NCI-H1092 (cell line): ENCODE measurements at places on chromosomes 7 and 10.

GRCh38 chr7:158017111-158018097, 570.2 kb downstream of the PTPRN2 start:
- DNase-seq, result peak; percentile 46

DNA sequence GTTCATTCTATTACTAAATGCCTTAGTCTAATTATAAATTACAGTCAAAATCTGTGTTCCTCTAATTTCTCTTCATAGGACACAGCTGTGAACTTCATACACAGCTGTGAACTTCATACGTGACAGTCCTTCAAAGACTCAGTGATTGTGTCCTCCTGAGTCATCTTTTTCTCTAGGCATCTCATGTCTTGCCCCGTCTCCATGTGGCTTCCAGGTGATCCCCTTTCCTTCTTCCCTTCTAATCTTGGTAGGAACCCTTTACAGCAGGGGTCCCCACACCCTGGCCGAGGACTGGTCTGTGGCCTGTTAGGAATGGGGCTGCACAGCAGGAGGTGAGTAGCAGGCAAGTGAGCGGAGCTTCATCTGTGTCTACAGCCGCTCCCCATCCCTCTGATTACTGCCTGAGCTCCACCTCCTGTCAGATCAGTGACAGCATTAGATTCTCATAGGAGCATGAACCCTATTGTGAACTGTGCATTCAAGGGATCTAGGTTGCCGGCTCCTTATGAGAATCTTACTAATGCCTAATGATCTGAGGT, 14.0 kb upstream of the EIF5AL1 start:
- DNase-seq, result no peak

DNA sequence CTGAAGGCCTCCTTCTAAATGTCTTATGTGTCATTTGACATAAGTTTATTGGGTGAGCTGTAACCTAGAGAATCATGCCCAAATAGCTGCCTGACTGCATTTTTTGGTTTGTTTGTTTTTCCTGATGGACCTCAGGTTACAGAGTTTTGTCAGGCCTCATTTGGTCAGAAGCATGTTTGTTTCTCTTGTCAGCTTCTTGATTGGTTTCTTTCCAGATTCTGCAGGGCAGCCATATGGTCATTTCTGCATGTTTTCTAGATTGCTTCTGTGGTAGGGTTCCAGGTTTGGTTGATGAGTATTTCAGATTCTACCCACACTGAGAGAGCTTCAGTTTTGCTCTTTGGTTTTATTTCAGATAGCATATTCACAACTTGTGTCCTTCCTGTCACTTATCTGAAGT, 28.0 kb downstream of the GLCCI1 start:
- DNase-seq, result no peak

DNA sequence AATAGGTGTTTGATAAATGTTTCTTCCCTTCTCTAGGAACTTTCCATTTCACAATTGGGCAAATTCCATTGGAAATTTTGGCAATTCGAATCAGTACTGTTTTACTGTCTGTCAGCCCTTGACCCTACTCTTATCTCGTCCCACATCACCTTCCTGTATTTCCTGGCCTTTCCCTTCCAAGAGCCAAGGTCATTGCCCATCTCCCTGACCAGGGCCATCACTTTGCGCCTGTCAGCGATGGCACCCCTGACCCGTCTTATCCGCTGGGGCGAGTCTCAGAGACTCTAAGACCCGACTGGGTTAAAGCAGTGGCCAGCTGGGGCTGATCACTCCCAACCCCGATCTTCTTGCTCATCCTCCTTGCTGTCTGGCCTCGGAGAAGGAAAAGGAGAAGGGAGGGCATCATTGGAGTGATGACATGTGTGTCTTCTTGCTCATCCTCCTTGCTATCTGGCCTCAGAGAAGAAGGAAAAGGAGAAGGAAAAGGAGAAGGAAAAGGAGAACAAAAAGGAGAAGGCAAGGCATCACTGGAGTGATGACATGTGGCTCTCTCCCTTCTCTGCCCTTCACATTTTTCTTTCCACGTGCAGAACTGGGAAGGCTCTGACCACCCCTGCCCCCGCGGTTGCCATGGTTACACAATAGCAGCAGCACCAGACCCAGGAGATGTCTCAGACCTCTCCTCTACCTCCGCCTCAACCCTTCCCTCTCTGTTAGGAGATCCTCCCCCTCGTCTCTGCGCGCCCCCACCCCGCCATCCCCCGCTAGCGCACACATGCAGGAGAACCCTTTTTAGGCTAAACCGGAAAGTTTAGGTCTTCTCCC, 2.0 kb downstream of the SEMA3D start:
- DNase-seq, result no peak

GRCh38 chr10:128022261-128023196, 103.7 kb downstream of the MKI67 start:
- no peak for DNase-seq

- no peak for DNase-seq
Measured at GRCh38 chr7:11951909-11952308, 119.9 kb upstream of the THSD7A start.

DNA sequence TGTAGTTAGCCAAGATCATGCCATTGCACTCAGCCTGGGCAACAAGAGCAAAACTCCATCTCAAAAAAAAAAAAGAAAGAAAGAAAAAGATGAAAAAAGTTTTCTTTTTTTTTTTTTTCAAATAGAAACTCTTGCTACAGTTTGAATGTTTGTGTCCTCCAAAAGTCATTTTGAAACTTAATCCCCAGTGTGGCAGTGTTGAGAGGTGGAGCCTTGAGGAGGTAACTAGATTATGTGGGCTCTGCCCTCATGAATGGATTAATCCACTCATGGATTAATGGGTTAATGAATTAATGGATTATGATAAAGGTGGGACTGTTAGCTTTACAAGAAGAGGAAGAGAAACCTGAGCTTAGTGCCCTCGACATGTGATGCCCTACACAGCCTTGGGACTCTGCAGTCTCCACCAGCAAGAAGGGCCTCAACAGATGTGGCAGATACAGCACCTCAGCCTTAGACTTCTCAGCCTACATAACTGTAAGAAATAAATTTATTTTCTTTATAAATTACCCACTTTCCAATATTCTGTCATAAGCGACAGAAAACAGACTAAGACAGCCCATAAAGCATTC, 25.1 kb downstream of the CPEB3 start:
- no peak for DNase-seq

GRCh38 chr7:95875519-95875918, 103.2 kb downstream of the DYNC1I1 start:
- no peak for DNase-seq

GRCh38 chr10:132926777-132927650, 15.4 kb downstream of the CFAP46 start:
- DNase-seq, result no peak

- DNase-seq, result no peak
Measured at GRCh38 chr10:97812696-97813095, 36.9 kb upstream of the GOLGA7B start.

DNA sequence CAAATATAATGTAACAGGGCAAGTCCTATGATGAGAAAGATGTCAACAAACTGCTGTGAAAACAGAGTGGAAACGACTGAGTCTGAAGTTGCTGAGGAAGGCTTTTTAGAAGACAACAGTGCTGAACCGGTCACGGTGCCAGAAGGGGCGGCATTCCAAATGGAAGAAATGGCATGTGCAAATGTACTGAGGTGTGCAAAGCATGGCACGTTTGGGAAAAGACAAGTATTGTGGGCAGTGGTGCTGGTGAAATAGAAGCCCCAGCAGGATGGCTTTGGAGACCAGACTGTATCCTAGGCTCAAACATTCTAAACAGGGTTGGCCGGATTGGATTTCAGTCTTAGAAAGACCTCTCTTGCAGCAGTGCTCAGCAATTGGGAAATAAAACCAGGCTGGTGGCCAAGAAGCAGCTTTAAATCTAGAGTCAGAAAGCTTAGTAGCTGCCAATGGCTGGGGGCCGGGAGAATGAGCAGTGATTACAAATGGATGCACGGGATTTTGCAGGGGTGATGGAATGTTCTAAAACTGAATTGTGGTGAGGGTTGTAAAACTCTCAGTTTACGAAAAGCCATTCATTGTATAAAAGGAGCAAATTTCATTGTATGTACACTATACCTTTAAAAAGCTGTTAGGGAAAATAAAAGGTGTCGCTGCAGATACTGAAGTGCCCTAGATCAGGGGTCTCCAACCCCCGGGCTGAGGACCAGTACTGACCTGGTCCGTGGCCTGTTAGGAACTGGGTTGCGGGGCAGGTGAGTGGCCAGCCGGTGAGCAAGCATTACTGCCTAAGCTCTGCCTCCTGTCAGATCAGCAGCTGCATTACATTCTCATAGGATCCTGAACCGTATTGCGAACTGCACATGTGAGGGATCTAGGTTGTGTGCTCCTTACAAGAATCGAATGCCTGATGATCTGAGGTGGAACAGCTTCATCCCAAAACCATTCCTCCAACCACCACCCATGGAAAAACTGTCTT, 141.6 kb downstream of the HIBADH start:
- DNase-seq, result no peak

- no peak for DNase-seq
Measured at GRCh38 chr10:71314694-71315225, 4.3 kb upstream of the SLC29A3 start.

- no peak for DNase-seq
Measured at GRCh38 chr10:101139421-101139911, 8.4 kb downstream of the TLX1 start.

DNA sequence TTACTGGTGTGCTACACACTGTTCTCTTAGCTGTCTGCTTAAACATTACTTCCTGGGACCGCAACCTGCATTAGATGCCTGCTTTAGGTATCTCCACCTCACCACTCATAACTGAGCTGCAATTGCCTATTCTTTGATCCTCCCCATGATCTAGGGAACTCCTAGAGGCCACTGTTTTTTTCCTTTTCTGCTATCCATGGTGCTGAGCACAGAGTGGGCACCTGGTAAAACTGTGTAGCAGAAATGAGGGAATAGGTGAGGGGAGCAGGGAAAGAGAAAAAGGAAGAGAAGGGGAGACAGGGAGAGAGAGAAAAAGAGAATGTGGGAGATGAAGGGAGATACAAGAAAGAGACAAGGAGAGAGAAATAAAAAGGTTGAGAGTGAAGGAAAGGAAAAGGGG, 434.9 kb downstream of the ADRA2A start:
- no peak for DNase-seq

DNA sequence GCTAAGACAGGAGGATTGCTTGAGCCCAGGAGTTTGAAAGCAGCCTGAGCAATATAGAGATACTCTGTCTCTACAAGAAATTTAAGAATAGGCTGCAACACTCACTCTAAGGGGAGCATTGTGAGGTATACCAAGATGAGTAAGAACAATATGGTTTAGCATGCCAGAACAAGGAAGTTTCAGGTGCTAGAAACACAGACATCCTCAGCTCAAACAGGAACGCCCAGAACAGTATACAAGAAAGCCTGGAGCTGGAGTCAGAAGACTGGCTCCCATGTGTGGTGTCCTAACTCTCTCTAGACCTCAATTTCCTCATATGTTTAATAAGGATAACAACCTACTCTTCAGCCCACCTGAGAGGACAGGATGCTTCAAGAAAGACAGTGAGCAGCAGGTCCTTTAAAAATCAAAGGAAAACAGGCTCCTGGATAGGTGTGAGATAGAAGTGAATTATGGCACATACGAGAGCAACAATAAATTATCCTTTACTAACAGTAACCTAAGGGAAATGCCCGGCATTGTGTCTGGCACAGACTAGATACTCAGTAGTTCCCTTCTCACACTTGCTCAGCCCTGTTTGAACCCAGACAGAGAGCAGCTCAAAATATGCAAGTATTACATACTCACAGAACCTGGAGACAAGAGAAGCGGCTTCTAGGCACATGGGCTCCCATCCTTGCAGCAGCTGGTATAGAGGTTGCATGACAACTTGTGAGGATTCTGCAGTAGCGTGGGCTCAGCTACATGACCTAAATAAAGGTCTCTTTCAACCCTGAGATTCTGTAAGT, 45.4 kb downstream of the KAT6B start:
- no peak for DNase-seq

- DNase-seq, result no peak
Measured at GRCh38 chr7:39187130-39187529, 209.4 kb downstream of the POU6F2 start.

DNA sequence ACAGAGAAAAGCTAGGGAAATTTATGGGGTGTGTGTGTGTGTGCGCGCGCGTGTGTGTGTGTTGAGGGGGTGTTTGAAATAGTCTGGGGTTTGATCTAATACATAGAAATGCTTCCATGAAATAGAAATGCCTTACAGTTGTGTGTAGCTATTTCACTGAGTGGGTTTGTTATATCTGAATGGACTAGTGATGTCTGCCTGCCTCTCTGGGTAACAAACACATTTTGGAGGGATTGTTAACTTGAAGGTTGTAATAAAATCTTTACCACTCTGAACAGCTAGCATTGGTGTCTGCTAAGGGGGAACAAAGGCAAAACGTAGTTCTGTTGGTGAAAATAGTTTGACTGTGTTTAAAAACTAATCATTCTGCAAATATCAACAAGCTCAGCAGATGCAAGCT, 509.3 kb downstream of the LRMDA start:
- DNase-seq, result no peak

GRCh38 chr7:111558991-111559390, 3.3 kb downstream of the IMMP2L start:
- no peak for DNase-seq

DNA sequence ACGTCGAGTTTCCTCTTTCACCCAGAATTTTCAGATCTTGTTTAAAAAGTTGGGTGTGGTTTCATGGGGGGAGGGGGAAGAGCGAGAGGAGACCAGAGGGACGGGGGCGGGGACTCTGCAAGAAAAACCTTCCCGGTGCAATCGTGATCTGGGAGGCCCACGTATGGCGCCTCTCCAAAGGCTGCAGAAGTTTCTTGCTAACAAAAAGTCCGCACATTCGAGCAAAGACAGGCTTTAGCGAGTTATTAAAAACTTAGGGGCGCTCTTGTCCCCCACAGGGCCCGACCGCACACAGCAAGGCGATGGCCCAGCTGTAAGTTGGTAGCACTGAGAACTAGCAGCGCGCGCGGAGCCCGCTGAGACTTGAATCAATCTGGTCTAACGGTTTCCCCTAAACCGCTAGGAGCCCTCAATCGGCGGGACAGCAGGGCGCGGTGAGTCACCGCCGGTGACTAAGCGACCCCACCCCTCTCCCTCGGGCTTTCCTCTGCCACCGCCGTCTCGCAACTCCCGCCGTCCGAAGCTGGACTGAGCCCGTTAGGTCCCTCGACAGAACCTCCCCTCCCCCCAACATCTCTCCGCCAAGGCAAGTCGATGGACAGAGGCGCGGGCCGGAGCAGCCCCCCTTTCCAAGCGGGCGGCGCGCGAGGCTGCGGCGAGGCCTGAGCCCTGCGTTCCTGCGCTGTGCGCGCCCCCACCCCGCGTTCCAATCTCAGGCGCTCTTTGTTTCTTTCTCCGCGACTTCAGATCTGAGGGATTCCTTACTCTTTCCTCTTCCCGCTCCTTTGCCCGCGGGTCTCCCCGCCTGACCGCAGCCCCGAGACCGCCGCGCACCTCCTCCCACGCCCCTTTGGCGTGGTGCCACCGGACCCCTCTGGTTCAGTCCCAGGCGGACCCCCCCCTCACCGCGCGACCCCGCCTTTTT, at the start of gene VIM:
VIM (plus strand) TSS at position 151 of the 925 bp plus-strand sequence. CDS start 1,182 bp downstream, outside the sequence.
- DNase-seq, result no peak

GRCh38 chr10:122273966-122274545, 3.0 kb downstream of the BTBD16 start:
- DNase-seq, result no peak

GRCh38 chr10:93143281-93143680, 69.6 kb downstream of the CYP26A1 start:
- DNase-seq, result no peak

- peak; percentile 42 for DNase-seq
Measured at GRCh38 chr10:78377356-78377755, 343.7 kb downstream of the RPS24 start.
